Cardiac fibroblast (primary cell): ENCODE measurements at places on chromosomes 7 and 10.
A peak's percentile ranks its signal among the peaks of the same experiment; 100 is the strongest.

- peak; percentile 70 for DNase-seq
These were observed 307.2 kb downstream of the PRPF18 start for GRCh38 chr10:13893926-13894325.

DNA sequence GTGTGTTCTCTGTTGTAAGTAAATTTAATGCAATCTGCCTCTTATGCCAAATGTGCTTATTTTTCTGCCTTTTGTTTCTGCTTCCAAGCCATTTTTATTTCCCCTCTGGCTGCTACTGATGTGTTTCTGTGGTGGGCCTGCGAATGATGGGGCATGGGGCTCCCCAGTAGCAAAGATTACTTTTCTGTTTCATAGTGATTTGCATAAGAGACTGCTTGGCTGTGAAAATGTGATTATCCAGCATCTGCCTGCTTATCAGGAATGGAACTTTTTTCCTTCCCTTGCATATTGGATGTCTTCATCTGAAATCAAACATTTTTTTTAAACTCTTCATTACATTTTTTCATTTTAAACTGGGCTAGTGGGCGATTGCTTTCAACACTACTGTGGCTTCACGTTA is 57.7 kb upstream of the BTBD16 start:
- DNase-seq = no peak

- DNase-seq = no peak
These were observed 47.9 kb downstream of the MRPL32 start for GRCh38 chr7:42980084-42980483.

DNA sequence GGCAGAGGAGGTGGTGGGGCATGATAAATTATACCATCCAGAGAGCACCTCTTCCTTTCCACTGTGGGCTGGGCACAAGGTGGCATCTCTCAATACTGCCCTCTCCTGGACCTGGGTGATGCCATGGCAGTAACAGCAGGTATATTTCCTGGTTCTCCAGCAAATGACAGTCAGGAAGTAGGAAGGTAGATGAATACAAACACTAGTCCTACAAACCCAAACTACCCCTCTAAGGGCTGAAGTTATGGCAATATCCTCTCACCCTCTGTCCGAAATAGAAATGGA is 1004.9 kb downstream of the KCNMA1 start:
- DNase-seq = no peak

DNA sequence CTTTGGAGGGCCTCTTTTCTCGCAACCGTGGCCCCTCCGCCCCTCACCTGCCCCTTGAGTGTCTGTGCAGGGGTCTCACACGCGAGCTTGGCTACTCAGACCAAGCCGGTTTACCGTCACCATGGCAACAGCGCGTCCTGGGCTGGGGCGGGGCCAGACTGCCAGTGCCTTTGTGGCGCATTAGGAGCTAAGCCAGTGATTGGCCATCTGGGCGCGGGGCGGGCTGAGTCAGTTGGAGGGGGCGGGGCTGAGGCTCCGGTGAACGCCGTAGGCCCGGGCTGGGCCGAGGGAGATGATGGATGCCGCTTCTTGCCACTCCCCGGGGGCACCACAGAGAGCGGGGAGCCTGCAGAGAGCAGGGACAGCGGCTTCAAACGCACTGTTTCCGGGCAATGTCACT is 48.7 kb upstream of the FXYD4 start:
- DNase-seq = peak; percentile 81

GRCh38 chr10:73816917-73817729 is 5.7 kb upstream of the NDST2 start:
- DNase-seq = peak; percentile 34

DNA sequence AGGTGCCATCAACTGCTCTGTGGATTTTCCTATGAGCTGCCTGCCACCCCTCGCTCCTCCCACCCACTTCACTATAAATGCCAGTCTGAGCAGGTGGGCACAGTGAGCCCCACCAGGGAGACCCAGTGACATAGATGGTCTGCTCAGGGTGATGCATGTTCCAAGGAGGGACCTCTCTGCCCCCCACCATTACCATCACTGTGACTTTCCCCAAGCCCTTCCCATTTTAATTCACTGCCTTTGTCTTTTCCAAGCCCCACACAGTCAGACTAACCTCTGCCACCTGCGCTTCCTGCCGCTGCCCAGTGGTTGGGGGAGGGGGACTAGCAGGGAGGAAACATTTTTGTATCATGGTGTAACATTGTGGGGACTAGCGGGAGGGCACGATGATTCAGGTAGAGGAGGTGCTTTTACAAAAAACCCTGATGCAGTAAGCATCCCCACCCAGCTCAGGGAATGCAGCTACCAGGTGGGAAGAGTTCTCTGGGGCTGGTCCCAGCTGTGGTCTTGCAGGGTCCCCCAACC is 24.6 kb downstream of the PRSS2 start:
- DNase-seq = no peak

DNA sequence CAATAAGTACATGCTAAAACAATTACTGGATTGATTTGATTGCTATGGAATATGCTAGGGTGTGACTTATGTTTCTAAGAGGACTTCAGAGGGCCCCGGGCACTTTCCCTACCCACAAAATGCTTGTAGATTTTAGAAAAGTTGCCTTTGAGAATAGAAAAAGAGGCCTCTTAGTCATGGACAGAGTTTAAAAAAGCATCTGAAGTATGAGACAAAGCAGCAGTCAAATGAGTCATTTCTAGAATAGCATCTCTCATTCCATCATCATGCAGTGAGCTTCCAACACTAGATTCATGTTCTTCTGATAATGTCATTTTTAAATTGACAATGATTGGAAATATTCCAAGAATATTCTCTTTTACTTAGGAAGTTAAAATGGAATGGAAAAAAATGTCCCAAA is 675.1 kb upstream of the PCDH15 start:
- DNase-seq = no peak

DNA sequence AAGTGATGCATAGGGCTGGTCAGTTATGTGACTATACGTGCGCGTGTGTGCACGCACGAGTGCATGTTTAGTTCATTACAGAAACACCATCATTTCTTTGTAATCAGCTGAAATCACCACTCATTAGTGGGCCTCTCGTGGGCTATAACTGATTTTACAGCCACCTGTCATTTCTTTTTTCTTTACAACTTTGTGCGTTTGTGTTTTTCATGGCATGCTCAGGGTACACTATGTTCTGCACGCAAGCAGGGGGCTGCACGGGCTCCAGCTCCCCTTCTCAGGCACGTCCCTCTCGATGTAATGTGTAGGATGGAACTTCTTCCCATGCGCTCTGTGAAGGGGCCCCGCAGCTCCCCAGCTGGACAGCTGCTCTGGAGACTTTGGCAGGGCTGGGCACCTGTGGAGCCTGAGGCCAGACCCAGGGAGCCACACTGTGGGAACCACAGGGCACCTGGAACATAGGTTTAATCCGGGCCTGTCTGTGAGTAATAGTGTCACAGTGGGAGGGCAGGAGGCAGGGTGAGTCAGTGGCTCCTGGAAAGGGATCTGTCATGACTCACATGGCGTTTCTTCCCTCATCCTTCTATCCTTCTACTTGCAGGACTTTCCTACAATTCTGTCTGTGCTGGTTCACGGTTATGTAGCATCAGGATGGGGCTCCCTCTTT is 4.9 kb downstream of the GCK start:
- DNase-seq = peak; percentile 84

GRCh38 chr10:373526-374309 is 238.5 kb downstream of the ZMYND11 start:
- peak; percentile 69 for DNase-seq

DNA sequence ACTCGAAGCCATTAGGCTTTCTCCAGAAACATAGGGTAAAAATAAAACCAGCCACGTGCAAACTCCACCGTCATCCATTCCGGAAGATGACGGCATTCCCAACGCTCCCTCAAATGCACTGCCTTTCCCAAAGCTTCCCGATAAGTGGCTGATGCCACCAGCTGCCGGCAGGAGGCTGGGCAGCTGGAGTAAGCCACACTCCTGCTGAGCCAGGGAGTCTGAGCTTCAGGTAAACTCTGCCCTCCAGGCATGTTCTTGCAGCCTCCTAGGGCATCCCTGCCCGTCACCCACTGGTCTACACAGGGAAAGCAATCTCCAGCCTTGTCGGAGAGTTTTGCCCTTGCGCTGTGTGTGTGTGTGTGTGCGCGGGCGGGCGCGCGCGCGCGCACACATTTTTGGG is 40.5 kb upstream of the TMEM273 start:
- no peak for DNase-seq

- no peak for DNase-seq
These were observed 57.8 kb downstream of the ANK3 start for GRCh38 chr10:60331886-60332285.

- peak; percentile 86 for DNase-seq
These were observed 438.1 kb downstream of the SUGCT start for GRCh38 chr7:40572810-40573465.

DNA sequence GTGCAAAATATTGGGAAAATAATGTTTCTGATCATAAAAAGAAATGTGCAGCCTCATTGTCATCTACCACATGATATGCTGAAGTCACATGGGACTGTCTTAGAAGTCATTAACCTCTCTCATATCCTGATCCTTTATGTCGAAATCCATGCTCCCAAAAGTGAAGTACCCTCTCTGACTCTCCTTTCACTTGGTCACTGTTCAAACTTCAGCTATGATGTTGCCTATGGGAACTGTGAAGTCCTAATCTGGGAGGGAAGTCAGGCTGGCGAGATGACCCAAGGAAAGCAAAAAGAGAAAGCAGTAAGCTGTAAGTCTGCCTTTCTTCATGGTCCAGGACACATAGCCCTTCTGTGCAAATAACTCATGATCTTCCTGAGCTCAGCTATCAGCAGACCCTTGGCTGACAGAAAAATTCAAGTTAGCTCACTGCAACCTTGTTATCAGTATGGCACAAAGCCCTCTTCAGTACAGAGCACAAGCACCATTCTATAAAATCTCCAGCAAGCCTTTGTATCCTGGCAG is 29.5 kb downstream of the WASL start:
- DNase-seq = peak; percentile 40

DNA sequence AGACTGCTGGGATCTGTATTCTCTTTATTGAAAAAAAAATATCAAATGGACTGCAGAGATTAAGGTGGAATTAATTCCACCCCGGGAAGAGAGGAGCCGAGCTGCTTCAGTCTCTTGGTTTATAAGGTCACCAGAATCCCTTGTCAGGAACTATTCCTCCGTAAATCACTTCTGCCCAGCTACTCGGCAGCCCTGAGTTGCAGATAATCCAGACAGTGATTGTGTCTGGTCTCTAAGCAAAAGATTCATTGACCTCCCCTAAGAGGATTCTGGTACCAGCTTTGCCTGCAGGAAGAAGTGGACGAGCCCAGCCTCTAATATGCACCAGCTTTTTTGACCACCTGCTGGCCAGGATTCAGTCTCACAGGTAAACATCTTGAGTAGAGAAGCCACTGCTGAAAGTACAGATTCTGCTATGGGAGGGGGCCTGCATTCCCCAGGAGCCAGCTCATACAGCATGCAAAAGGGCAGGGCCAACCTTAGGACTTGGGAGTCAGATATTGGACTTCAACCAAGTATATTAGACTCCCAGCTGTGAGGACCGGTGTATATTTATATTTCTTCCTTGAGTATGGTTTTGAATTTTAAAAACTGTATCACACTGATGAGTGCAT is 27.1 kb upstream of the PLXNA4 start:
- no peak for DNase-seq

DNA sequence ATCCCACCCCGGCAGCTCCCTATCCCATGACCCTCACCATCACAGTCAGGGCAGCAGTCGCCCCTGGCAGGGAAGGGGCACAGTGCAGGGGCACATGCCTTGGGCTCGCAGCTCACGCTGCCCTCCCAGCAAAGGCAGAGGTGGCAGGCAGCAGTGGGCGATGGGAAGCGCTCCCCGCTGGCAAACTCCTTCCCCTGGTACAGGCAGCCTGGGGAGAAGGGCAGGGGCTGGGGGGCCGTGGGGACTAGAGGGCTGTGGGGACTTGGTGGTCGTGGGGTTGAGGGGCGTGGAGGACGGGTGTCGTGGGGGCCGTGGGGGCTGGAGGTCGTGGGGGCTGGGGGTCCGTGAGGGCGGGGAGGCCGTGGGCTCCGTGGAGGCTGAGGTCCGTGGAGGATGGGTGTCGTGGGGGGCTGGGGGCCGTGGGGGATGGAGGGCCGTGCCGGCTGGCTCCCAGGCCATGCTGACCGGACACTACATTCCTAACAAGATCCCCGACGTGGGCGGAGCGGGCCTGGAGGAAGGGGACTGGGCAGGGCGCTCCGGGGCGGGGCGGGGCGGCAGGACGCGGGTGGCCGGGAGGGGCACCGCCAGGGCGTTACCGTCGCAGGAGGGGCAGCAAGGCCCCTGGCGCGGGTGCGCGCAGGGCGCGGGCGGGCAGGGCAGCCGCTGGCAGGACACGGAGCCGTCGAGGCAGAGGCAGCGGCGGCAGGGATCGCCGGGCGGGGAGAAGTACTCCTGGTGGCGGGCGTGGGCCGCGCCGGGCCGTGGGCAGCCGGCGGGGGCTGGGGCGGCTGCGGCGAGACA is 20.0 kb downstream of the KCP start:
- no peak for DNase-seq

DNA sequence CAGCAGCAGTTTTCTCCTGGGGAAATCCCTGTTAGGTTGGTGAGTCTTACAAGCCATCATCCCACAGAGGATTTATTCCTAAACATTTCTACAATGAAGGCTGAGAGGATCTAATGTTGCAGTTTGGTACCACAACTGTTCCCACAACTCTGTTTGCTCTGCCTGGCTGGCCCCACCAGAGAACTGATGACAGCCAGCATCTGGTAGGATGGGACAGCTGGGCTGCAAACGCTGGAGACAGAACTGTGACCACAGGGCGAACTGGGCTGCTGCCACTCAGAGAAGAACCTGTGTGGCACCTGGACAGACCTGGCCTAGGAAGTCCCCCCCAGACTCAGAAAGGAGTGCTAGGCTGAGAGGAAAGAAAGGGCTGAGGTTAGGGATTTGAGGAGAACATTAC is 94.8 kb downstream of the CALN1 start:
- DNase-seq = no peak

DNA sequence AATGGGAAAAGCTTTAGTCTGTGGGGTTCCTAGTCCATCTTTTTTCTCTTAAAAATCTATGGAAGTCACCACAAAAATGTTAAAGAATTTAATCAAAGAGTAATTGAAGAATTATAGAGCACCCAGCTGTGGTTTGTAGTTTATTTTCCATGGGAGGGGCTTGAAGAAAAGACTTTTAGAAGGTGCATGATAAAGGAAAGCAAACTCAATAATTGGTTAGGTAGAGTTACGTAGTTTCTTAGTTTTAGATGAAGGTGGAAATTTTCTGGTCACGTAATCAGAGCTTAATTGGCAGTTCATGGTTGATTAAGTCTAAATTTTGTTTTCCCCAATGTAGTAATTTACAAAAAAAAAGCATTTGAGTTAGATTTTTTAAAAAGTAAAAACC is 724 bp downstream of the ZNF107 start:
- DNase-seq = no peak

- no peak for DNase-seq
These were observed 108.1 kb downstream of the GRID1 start for GRCh38 chr10:86258499-86258898.

DNA sequence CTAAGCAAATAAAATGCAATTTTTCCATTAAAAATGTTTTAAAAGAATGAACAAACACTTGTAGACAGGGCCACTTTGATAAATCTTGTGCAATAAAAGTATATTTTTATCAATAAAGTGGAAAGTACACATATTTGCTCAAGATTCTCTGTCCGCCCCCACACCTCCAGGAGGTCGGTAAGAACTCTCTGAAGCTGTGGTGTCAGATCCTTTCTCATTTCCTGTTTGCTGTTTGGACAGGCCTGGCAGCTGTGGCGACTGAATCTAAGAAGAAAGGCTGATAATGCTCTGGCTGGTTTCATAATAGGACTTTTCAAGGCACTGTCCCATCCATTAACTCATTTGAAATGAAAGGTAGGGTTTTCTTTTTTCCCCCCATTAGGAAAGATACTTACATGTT is 15.3 kb upstream of the ASB4 start:
- DNase-seq = peak; percentile 72
